ENCODE measurements at places on chromosomes 6 and 20.

GRCh38 chr20:4443016-4443415 is 278.7 kb upstream of the PRND start:
- DNase-seq = no peak

DNA sequence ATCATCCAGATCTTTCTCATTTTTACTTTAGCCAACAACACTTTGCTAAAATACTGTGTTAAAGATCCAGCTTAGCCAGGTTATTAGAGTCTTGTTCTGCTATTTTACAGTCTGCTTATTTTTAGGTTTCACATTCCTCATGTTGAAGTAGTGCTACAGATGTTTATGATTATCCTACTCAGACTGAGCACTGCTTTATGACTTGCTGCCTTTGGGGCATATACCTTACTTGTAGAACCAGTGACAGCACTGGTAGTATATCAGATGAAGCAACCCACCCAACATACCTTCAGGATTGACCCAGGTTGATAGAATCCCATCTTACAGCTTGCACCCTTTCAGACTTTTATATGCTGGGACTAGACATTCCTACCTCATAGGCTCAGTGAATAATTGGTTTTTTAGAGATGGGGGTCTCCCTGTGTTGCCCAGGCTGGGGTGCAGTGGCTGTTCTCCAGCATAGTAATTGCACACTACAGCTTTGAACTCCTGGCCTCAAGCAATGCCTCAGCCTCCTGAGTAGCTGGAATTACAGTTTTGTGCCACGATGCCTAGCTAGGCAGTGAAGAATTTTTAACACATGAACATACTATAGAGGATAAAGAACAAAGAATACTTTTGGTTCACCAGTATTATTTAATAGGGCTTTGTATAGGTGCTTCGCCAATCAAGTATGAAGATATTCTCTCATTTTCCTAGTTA is 63.8 kb upstream of the DYNLRB1 start:
- DNase-seq = no peak

DNA sequence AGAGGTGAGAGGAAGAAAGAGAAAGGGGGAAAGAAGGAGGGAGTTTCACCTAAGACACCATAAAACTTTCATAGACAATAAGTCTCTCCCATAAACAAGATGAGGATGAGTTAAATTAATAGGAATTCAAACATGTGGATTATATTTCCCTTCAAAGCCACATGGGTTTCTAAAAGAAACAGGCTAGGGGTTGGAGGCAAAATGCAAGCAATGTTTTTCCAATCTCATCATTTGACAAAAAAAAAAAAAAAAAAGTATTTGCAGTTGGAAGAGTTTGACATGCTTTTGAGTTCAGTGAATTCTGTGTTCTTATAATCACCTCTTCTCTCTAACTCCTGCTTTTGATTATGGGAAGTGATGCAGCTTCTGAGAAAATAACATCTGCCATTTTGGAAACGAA is 286.5 kb upstream of the PRND start:
- no peak for DNase-seq

- DNase-seq = peak; percentile 38
Observed at GRCh38 chr6:16058201-16058928, 70.5 kb upstream of the MYLIP start.

GRCh38 chr6:10314163-10314955 is 100.5 kb downstream of the TFAP2A start:
- DNase-seq = no peak

GRCh38 chr6:116633685-116634084 is 17.4 kb downstream of the RSPH4A start:
- no peak for DNase-seq

DNA sequence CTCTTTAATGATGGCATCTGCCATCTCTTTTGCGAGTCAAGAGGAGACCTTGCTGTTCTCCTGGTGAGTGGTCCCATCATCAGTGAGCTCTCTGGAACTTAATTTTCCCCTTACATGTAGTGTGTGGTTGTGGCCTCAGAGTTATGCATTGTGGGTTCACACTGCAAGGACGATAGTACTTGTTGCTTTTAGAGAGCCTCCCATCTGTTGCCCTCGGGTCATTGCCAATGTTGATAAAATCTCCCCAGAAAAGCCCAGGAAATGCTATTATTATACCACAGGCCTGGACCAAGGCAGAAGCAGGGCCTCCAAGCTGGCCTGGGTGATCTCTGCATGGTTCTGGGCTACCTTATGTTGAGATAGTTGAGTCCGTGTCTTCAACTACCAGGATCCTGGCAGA is 241.6 kb downstream of the BMP7 start:
- no peak for DNase-seq

GRCh38 chr6:30500421-30501355 is 11.4 kb downstream of the HLA-E start:
- DNase-seq = peak; percentile 54

GRCh38 chr6:155943635-155944034 is 488.0 kb upstream of the NOX3 start:
- DNase-seq = no peak

DNA sequence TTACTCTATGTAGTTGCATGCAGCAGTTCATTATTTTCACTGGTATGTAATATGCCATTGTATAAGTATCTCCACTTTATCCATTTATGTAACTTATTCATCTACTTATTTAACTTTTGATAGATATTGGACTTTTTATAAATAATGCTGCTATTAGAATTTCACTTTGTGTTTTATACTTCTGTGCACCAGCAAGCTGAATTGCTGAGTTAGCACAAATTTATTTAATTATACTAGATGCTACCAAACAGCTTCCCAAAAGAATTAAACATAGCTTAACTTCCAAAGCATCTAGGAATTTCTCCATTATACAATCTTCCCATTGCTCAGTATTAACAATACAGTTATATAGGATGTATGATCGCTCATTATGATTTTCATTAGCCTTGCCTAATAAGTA is 308.0 kb upstream of the FKBP1C start:
- no peak for DNase-seq

DNA sequence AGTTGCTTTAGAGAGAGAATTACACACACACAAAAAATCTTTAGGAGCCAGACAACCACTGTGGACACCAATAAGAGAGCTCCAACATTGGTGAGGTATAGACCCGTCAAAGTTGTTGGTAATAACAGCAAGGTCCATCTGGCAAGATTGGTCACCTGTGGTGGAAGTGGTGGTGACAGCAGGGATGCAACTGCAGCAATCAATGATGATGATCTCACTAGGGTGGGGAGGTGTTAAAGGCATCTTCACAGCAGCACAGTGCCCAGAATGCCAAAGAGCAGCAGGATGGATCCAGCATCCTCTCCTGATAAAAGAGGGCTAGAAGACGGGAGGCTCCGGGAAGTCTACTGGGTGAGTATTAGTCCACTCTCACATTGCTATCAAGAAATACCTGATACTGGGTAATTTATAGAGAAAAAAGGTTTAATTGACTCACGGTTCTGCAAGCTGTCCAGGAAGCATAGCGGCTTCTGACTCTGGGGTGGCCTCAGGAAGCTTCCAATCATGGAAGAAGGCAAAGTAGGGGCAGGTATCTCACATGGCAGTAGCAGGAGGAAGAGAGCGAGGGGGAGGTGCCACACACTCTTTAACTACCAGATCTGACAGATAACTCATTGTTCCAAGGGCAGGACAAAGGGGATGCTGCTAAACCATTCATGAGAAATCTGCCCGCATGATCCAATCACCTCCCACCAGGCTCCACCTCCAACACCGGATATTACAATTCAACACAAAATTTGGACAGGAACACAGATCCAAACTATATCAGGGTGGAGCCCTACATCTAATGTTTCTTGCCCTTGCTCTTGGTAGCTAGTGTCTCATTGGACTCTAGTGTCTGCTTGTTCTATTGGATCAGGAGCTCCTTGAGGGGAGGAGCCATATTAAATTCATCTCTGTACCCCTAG is 48.9 kb downstream of the KLHL31 start:
- DNase-seq = no peak

All from NCI-H2171 treated with DMSO at 0.1 percent for 48 hours (cell line).